ENCODE measurements at places on chromosomes 16 and 17.

GRCh38 chr17:5509482-5509881, 23.1 kb downstream of the MIS12 start:
- DNase-seq: no peak

DNA sequence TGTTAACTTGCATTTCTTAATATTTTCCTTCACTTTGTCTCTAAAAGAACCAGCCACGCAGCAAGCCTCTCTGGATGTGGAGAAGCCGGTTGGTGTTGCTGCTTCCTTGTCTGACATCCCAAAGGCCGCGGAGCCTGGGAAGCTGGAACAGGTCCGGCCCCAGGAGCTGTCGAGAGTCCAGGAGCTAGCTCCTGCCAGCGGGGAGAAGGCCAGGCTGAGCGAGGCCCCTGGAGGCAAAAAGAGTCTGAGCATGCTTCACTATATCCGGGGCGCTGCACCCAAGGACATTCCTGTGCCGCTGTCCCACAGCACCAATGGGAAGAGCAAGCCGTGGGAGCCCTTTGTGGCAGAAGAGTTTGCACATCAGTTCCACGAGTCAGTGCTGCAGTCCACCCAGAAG, 22.8 kb downstream of the GINS2 start:
- DNase-seq: no peak

DNA sequence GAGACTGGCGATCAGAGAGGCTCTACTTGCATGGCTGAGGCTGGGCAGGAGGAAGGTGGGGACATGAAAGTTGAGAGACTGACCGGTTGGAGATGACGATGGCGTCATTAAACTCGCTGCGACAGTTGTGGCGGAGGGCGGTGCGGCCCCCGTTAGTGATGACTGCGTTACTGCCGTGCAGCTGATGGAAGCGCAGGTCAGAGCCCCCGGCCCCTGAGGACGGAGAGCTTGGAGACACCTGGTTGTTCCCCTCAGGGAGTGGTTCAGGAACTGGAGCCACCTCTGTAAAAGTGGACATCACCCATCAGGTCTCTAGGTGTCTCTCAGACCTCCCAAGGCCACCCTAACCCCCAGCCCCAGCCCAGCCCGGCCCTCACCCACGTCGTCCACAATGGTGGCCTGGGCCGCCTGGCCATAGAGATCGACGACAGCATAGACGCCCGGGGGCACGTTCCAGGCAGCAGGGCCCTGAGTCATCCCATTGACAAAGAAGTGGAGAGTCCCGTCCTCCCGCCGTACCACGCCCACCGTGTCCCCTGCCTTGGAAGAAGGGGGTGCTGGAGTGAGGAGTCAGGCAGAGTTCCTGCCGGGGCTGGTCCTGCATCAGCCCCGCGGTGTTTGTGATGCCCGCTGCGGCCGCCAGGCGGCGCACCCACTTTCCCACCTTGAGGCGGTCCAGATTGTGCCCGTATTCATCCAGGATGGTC, 5.3 kb downstream of the NEURL4 start:
- DNase-seq: peak; percentile 71

DNA sequence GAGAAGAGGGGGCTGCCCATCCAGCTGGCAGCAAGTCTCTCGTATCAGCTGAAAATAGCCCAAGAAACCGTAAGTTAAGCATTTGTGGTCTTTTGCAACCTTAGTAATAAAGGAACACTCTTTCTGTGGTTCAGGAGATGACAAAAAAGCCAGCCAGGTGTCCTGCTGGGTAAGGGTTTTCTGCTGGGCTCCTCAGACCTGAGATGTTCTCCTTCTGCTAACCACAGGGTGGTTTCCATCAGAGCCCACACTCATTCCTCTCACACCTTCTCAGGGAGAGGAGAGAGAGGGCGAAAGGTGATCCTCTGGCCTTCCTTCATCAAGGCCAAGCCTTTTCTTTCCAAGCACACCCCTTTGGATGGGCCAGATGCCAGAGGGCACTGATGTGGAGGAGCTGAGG, 70.7 kb downstream of the TEX14 start:
- no peak for DNase-seq

DNA sequence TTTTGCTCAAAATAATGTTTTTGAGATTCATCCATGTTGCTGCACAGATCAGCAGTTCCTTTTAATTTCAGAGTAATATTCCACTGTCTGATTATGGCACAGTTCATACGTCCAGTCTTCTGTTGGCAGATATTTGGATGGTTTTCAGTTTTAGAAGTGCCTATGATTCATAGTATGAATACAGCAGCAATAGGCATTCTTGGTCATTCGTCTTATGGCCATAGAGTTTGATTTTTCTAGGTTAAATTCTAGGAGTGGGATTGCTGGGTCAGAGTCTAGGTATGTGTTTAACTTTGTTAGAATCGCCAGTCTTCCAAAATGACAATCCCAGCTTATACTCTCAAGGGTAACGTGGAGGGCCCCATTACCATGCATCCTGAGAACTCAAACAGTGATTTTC, 11.5 kb upstream of the IL34 start:
- DNase-seq: no peak

GRCh38 chr17:72124438-72124775, 3.6 kb downstream of the SOX9 start:
- DNase-seq: no peak
